ENCODE measurements at places on chromosomes 12 and 14. TPM values are rescaled to one million over a fixed set of nuclear protein-coding genes. Genes with fewer than 3 reads are reported as not detected.

The CLEC7A gene
- total RNA-seq = 16.8 TPM

The KRT79 gene
- not detected for total RNA-seq

DNA sequence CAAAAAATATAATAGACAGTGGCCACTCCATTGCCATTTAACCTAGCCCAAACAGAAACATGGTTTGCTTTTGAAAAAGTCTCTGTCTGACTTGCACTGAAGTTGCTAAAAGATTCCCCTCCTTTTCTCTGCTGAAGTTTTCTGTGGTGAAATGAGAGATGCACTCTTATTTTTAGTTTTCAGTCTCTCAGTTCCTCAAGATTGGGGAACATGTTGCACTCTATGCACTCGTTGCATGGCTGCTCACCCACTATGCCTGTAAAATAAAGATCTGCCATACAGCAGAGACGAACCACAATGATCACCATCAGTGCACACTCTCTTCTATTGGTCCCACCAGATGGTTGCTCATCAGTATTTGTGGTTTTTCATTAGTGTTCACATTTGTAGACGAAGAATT is 13.1 kb upstream of the DAAM1 start:
- DNase-seq = no peak

The C12orf60 gene
- 0.55 TPM for total RNA-seq

DNA sequence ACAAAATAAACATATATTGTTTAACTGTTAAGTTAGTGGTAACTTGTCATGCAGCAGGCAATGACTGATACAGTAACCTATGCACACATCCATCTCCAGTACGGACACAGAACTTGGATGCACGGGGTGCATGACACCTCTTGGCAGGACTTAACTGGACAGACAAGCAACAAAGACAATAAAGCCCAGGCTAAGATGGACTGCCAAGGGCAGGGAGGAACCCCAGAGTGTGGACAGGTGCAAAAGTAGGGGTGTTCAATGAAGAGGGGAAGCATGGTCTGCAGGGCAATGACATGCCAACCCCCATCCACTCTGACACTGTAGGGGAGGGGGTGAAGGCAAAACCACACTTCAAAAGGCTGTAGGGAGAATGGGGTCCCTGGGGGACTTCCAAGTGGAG is 11.7 kb downstream of the SSH1 start:
- DNase-seq = no peak

- no peak for DNase-seq
Observed at GRCh38 chr12:110916295-110916875, 4.0 kb downstream of the MYL2 start.

- DNase-seq = no peak
Observed at GRCh38 chr14:34678735-34679134, 35.7 kb downstream of the CFL2 start.

DNA sequence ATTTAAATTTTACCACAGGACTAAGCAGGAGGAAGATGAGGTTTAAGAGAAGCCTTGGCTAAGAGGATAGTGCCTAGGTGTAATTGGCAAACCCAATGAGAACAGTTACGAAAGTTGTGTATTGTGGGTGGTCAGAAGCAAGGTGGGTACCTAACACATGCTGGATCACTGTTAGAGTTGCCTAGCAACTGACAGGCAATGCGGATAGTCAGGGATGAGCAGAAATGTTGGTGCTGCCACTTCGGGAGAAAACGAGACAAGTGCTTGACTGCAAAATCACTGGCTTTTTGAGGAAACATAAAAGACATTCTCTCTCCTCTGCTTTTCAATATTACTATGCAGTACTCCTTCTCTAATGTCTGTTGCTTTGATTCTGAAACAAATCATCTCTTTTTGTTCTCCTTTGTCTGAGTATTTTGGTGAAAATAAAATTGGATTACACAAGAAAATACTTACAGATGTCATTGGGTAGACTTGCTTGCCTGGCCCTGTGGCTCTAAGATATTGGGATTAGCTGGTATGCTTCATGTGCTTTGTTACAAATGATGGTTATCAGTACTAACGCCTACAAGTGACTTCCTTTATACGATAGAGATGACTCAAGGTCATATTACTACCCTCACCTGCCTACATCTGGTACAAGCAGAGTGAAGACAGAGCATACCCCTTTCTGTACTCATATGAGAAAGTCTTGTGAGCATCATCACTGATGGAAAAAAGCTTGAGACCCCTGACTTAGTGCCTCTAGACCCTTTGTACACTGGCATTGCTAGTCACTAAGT is 48.0 kb downstream of the TDP1 start:
- no peak for DNase-seq

GRCh38 chr14:34110531-34110930 is 159.7 kb upstream of the EGLN3 start:
- no peak for DNase-seq

The DCAF11 gene
- total RNA-seq = 68.9 TPM

DNA sequence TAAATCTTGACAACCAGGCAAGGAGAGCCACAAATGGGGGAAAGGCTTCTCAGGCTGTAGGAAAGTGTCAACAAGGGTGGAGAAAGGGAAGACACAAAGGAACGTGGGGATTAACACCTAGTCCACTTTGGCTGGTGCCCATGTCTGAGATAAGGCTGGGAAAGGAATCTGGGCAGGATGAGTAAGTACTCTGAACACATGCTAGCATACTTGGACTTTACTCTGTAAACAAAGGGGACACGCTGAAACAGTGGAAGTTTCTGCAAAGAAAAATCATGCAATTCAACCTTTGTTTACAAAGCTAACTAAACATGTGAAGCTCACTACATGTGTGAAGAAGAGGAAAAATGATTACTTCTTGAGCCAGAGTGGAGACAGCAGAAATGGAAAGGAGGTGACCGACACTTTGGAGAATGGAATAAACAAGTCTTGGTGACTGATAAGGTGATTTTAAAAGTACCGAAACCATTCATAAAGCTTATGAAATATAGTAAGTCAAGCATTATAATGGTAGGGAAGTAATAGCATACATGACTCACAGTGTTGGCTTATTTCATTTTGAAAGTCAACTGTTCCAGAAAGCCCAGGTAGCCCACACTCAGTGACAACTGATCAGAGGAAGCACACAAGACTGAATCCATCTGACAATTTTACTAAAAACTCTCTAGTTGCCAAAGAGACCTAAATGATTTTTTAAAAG is 13.2 kb downstream of the CPNE8 start:
- DNase-seq = no peak

GRCh38 chr12:122659579-122659978 is 43.6 kb downstream of the HCAR2 start:
- no peak for DNase-seq

The SOS2 gene
- total RNA-seq = 25.3 TPM

DNA sequence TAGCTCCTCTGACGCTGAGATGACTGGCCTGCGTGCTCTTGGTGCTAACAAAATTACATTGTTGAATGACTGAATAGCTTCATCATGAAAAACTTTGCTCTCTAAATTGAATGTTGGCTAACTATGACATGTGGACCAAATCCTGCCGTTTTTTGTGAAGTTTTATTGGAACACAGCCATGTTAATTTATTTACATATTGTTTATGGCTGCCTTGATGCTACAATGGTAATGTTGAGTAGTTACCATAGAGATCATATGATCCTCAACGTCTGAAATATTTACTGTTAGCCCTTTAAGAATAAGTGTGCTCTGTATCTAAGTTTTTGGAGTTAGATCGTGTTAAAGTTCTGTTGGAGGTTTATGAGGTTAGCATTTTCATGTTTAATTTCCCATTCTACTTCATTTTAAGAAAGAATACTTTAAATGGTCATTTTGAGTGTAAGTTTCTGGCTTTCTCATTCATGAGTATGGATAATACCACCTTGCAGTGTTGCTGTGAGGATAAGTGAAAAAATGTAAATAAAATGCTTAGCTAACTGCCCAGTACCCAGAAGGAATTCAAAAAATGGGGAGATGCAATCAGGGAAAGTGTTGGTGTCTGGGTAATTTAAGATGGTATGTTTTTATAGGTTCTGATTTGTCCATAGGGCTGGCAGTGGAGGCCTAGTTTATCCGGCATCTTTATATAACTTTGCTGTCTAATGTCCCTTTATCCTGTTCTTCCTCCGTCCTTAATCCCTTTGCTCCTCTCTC is 35.3 kb downstream of the NUBPL start:
- DNase-seq = peak; percentile 62

DNA sequence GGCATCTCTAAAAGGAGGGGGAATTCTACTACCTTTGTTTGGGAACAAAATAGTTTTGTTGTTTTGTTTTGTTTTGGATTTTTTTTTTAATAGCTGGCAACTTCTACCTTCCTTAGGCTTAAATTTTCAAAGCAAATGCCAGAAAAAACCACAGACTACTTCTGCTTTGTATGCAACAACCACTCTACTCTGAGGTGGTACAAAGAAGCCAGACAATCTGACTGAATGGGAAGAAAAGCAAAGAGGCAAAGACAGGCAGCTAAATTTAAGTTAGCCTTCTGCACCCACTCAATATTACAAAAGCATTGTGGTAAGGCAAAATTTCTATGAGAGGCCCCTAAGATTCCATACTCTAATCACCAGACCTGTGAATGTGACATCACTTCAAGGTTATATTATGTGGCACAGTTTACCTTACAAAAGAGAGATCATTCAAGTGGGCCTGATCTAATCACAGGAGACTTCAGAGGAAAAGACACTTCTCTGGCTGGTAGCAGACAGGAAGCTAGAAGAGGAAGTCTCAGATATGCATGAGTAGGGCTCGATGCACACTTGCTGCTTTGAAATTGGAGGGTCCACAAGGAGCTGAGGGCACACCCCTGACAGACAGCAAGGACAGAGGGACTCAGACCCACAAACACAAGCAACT is 566.6 kb downstream of the RPS29 start:
- no peak for DNase-seq

The LRTM2 gene
- total RNA-seq = not detected

- no peak for DNase-seq
Observed at GRCh38 chr12:99915251-99916082, 69.3 kb downstream of the ANKS1B start.

The SYCP3 gene
- 0.46 TPM for total RNA-seq

DNA sequence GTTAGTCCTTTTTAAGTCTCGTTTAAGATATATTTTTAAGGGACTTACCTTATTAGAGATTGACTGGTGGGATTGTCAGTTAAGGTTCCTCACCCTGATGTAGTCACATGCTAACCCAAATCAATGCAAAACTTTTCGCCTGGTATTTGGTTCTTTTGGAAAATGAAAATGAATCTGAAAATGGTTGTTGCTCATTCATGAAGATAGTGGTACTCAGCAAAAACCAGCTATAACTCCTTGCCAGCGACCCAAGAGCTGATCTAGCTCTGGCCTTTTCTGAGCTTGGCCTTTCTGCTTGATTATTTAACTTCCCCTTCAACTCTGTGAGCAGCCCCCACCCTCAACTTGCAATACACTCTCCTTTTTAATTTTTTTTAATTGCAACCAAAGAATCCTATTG is 85.0 kb upstream of the GTF2A1 start:
- no peak for DNase-seq

The TAS2R14 gene
- 13.5 TPM for total RNA-seq

- DNase-seq = peak; percentile 74
Observed at GRCh38 chr12:12784911-12785814, at the start of gene APOLD1. Gene APOLD1, plus strand, starts transcription at chr12:12785659. Its CDS starts 33 bp downstream, at chr12:12785692.

GRCh38 chr12:108933949-108934348 is 54.1 kb downstream of the DAO start:
- no peak for DNase-seq

DNA sequence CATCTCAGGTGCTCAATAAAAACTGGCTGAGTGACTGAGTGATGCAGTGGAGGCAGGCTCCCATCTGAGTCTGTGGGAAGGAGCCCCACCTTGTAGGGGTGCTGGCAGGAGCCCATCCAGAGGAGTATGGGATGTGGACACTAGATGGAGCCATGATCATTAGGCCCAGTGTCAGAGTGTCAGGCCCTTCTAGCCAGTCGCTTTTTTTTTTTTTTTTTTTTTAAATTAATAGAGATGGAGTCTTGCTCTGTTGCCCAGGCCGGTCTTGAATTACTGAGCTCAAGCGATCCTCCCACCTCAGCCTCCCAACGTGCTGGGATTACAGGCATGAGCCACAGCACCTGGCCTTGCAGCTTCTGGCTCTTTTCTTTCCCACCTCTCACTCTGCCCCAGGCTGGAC is 11.5 kb downstream of the RITA1 start:
- DNase-seq = peak; percentile 70

- DNase-seq = no peak
Observed at GRCh38 chr12:92058664-92059063, 87.0 kb downstream of the BTG1 start.

GRCh38 chr14:20400965-20401593 is 12.2 kb downstream of the TEP1 start:
- DNase-seq = no peak

DNA sequence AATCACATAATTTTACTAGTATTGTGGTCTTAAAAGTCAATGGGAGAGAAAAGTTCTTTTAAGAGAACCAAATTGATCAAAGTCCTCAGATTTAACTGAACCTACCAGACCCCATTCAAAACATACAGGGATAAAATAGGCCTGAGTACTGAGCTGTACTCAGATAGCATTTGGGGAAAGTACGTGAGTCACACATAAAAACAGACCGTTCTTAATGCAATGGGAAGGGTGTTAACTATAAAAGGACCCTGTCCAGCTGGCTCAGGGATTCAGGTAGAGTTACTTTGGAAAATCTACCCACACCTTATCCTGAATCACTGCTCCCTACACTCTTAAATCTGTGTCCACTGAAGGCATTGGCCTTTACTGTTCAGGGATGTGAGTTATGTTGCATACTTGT is 78.0 kb downstream of the PTPN21 start:
- no peak for DNase-seq

The PDE3A gene
- total RNA-seq = 5.2 TPM

DNA sequence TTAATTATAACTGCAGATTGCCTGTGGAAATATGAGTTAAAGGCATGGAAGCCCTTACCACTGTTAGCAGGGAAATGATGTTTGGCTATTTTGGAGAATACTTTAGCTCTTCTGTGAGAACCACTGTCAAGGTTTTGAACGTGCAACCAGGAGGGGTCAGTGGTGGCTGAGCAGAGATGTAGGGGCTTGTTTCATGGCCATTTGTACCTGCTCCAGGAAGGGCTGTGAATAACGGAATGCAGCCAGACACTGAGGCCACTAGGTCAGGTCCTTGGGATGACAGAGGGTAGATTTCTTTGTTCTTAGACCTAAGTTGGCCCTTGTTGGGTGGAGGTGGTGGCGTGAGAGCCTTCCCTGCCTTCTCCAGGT is 8.3 kb downstream of the TRAF3 start:
- no peak for DNase-seq

The ZNF891 gene
- total RNA-seq = 1.3 TPM

DNA sequence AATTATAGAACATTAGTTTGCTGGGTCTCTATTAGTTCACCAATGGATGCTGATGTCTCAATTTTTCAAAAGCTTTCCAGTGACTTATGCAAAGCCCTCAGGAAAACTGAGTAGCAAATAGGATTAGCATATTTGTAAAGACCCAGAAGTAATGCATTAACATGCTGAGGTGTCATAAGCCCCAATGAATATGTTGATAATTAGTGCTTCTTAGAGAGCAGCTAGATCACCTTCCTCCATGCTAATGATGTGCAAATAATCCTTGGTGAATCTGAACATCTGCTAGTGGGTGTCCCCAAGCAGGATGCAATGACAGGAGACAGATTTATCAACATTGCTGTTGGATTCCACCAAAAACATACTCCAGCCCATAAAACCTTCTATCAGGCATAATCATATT is 19.0 kb downstream of the IFNG start:
- DNase-seq = no peak

- DNase-seq = no peak
Observed at GRCh38 chr12:27777141-27777540, 2.9 kb upstream of the KLHL42 start.

GRCh38 chr14:83047059-83047830 is 1513.6 kb upstream of the SEL1L start:
- no peak for DNase-seq

Measured in lung (tissue), 17 donors.